ENCODE measurements at places on chromosomes 6 and 20.

GRCh38 chr20:53713328-53714056 lies 119.9 kb upstream of the ZNF217 start:
- DNase-seq = no peak

- DNase-seq = no peak
Measured at GRCh38 chr6:156657296-156657695, 119.9 kb upstream of the ARID1B start.

DNA sequence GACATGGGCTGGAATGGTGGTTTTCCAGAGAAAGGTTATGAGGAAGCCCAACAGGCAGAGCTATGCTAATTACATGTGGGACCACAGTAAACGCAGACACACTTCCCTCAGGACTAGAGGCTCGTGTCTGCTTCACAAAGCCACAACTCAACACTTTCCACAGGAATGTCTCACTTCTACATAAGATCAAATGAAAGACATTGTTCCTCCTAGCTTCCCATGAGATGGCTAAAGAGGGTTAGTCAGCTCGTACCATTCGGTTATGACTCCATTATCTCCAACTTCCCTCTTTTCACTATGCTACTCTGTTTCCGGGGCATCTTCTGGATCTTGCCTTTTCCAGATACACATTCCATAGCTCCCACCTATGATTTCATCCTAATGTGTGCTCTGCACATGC lies 29.1 kb upstream of the ZC3H12D start:
- DNase-seq = no peak

- DNase-seq = no peak
Measured at GRCh38 chr6:144488590-144488989, 203.5 kb downstream of the UTRN start.

DNA sequence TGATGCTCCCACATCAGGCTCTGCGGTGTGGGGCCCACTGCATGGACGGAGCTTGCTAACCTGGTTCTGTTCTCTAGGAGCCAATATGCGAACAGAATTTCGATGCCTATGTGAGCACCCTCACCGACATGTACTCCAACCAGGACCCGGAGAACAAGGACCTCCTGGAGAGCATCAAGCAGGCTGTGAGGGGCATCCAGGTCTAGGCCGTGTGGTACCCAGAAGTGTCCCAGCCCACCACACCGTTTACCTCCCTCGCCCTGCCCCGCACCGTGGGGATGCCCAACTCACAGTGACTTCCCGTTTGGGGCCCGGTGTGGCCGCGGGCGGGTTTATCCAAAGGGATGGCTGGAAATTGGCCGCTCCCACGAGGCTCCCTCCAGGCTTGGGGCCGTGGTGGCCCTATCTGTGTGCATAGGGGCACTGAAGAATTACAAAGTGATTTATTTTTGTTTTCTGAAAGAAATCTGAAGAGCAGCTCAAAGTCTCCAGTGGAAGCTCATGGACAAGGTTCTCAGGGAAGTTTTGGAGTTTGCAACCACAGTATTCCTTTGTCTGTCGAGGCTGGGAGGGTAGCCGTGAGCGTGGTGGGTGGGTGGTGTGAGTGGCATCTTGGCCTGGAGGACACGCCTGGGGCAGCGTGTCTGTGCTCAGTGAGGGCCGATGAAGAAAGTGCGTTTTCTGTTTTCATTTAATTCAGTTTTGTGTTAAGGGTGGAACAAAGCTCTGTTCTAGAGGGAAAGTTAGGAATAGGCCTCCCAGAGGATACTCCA lies 15.1 kb upstream of the PCMTD2 start:
- no peak for DNase-seq

GRCh38 chr6:149963212-149963461 lies 606 bp upstream of the ULBP1 start:
- DNase-seq = no peak

- DNase-seq = no peak
Measured at GRCh38 chr6:109299776-109300564, 82.3 kb downstream of the CD164 start.

DNA sequence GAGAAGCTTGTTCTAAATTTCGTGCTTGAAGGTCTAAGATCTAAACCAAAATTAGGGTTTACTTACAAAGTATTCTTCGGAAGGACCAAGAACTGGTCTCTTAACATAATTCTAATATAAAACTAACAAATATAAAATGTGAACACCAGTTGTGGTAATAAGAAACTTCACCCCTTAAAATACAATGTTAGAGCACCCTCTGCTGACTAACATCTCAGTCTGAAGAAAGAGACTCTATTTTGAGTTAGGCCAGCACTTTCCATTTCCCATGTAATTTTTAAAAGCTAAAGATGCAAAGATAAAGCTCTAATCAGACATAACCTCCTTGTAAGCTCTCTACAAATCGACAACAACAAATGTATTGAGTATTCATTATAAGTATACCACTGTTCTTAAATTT lies 24.6 kb downstream of the ATG5 start:
- DNase-seq = no peak

GRCh38 chr20:5932796-5933195 lies 17.5 kb downstream of the TRMT6 start:
- no peak for DNase-seq

DNA sequence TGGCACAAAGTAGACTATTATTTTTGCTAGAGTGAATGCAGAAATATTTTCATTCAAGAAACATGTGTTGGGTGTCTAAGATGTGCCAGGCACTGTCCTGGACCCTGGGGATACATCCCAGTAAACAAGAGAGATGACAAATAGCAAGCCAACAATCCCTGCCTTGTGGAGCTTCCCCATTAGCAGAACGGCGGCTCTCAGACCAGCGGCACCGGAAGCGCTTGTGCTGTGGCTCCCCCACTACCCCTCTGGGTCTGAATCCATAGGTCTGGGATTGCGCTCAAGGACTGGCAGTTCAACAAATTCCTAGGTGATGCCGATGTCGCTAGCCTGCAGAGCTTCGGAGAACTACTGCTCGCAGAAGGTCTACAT lies 98.5 kb upstream of the AGPAT4 start:
- no peak for DNase-seq

GRCh38 chr6:126781582-126781981 lies 336.9 kb upstream of the RSPO3 start:
- DNase-seq = no peak

GRCh38 chr6:40437631-40438030 lies 149.5 kb downstream of the LRFN2 start:
- no peak for DNase-seq

DNA sequence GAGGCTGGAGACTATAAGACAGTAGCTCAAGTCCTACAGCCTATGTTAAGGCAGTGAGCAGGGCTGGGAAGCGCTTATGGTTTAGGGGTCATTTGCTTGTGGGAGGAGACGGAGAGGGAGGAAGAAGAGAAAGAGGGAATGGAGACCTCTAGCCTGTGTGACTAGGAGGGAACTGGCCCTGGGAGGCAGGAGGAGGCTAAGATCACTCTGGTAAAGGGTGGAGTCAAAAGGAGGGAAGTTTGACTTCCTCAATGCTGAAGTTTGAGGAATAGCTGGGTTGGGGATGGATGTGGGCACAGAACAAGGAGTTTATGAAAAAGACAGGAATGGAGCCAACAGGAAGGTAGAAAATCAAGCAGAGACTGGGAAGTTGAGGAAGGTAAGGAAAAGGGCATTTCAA lies 6.4 kb upstream of the BACH2 start:
- DNase-seq = no peak

Measured in DND-41 (cell line).